Skin of body (tissue), 3 donors: ENCODE measurements at places on chromosomes 6 and 20. TPM values are rescaled to one million over a fixed set of nuclear protein-coding genes. Genes with fewer than 3 reads are reported as not detected.

DNA sequence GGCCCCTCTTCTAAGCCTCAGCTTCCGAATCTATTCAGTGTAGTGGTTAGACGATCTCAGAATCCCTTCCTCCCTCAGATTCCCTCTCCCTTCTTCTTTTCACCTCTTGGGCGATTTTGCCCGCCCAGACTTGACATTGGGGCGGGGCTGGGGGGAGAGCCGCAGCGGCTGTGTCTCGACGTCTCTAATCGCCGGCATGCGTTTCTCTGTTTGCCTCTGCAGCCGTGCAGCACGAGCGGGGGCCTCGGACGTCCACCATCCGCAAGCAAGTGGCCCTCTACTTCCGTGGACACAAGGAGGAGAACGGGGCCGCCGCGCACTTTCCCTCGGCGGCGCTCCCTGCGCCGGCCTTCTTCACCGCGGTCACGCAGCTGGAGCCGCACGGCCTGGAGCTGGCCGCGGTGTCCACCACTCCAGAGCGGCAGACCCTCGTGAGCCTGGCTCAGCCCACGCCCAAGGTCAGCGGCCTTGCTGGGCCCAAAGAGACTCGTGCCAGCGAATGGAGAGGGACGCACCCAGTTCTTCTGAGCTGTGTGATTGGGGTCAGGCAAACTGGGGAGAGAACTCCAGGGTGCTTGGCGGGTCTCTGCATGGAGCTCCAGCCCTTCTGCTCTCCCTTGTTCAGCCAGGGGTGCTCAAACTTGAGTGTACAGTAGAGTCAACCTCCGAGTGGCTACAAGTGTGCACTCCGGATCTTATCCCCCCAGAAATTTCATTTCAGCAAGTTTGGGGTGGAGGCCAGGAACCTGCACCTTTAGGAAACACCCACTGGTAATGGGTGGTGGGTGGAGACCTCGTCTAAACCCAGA, 10.7 kb downstream of the NR2E1 start:
- DNase-seq = no peak

DNA sequence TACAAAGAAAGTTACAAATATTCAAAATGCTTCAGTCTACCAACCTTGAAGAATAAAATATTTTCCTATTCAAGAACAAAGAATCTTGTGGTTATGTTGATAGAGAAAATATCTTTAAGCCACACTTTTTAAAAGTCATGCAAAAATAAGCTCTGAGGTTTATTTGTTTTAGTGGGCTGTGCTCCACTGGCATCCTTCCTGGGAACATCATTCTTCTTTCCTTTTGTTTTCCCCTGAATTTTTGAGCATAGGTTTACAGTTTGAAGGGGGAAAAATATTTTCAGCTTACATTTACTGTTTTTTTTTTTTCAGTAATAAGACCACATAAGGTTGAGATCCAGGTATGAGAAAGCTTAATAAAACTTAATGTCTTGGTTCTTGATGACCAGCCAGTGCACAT, 72.0 kb upstream of the BACH2 start:
- DNase-seq = no peak

DNA sequence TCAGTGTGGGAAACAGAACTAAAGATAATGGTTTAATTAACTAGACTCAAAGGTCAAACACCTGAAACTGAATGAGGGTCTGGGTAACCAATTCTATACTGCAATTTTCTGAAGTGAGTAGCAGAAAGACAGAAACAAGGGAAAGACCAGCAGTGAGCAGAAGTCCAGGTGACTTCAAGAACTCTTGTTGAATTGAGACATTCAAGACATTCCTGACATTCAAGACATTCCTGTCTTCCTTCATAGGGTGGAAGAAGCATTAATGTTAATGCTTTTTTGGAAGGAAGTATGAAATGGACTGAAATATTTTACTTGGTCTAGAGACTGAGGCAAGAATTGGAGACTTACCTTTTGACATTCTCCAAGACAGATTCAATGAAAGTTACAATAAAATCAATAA, 529.9 kb upstream of the MMS22L start:
- no peak for DNase-seq

GRCh38 chr6:144434308-144434990, 149.3 kb downstream of the UTRN start:
- DNase-seq = no peak

TLDC2 gene
- 0.59 TPM for total RNA-seq

GINM1 gene
- 45.3 TPM for total RNA-seq
